ENCODE measurements at places on chromosomes 1 and 21.

GRCh38 chr1:162919034-162919433 lies 58.1 kb upstream of the CCDC190 start:
- no peak for DNase-seq

DNA sequence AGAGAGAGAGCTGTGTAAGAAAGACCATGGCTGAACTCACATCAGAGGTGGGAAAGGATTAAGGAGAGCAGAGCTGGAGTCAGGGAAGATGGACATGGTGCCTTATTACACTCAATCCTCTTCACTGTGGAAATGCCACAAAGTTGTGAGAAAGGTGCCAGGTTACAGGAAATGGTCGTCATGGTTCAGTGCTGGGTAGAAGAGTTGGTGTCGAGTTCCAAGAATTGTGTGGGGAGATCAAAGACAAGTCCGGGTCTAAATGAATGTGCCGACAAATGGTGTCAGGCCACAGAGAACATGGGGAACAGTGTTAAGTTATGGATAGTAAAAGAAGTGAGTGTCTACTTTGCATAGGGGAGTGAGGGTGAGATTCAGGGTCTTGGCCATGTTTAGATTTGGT lies 40.9 kb downstream of the LAMC2 start:
- no peak for DNase-seq

GRCh38 chr21:15138490-15138889 lies 73.7 kb upstream of the NRIP1 start:
- DNase-seq, result peak; percentile 31

DNA sequence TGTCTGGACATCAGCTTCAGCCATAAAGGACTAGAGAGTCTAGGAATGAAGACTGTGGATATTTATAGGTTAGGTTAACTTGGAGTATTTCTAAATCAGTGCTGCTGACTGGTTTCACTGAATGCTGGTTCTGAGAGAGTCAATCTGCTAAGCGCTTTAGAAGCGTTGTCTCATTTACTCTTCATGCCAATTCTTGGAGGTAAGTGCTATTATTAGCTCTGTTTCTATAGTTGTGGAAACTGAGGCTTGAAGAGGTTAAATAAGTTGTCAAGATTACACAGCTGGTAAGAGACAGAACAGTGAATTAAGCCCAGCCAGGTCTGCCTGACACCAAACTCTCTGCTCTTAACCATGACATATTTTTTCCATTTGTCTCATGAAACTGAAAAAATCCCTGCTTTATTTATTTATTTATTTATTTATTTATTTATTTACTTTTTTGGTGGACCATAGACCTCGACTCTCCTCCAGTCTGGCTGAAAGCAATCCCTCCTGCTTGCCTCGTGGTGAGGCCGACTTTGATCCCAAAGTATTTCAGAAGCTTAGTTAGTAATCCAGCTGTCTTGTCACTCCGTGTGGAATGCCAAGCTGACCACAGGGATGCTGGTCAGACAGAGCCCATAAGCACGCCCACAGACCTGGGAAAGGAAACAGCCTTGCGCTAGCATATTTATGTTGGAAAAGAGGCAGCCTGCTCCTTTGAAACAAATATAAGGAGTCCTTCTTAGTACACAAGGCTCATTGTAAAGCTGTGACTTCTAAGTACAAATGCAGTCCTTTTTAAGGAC lies 16.9 kb downstream of the NTMT2 start:
- DNase-seq, result peak; percentile 33

All from gastrocnemius medialis (tissue), 4 donors.